ENCODE measurements at places on chromosomes 13 and 19.

GRCh38 chr13:40402931-40403431 is 263.5 kb downstream of the FOXO1 start:
- DNase-seq: no peak

DNA sequence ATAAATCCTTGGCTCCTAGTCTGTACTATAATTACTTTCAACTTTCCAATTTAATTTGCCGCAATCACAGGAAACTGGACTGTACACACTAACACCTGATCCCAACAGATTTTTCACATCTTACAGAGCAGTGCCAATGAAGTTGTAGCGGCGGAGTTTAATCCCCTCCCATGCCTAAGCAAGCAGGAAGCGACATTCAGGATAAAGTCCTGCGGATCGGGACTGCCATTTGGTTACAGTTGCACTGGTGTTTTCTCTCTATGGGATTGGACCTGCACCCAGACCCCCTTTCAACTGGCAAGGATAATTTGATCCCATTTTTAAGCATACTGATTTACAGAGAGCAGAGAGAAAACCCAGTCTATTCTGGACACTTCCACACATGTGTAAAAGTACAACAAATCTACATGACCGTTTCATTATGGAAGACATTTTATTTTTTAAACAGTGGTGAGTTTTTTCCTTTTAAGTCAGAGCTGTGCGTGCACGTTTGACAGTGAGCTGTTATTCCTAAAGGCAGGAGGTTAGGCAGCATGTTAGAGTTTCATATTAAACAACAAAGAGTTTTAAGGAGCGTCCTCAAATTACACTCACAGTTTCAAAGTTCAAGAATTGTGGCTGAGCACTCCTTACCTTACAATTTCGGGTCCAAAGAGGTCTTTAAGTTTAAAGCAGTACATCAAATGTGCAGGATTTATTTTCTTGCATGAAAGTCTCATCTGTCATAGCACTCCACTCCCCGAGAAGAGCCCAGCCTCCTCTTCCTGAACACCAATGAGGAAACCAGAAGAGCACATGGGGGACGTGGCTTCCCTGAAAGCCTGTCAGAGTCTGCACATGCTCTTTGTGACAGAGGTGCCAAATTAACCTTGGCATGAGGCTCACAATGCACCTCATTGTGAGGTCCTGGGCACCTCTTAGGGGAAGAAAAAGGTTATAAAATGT is 141.6 kb upstream of the RFC3 start:
- no peak for DNase-seq

GRCh38 chr13:80361883-80362327 is 21.0 kb upstream of the SPRY2 start:
- DNase-seq: no peak

GRCh38 chr19:38949580-38950367 is 19.0 kb downstream of the MRPS12 start:
- DNase-seq: peak; percentile 73

DNA sequence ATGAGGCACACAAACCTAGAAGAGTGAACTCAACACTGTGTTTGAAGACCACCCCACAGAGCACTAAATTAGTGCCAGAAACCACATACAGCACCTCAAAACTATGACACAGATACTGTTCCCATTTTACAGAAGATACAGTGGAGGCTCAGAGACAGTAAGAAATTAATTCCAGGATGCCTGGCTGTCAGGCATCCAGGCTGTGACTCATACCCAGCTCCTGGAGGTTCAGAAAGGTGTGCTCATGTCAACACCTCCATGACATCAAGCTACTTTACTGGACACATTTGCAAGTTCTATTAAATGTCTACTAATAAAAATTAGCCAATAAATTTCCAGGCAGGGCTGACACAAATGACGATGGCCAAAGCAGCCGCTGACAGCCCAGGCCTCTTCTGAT is 176.3 kb downstream of the ABCC4 start:
- no peak for DNase-seq

All from hematopoietic multipotent progenitor cell treated with erythropoietin and hydrocortisone succinate and interleukin-3 and kit ligand, for 15 days (in vitro differentiated cells).